ENCODE measurements at places on chromosomes 4 and X.

DNA sequence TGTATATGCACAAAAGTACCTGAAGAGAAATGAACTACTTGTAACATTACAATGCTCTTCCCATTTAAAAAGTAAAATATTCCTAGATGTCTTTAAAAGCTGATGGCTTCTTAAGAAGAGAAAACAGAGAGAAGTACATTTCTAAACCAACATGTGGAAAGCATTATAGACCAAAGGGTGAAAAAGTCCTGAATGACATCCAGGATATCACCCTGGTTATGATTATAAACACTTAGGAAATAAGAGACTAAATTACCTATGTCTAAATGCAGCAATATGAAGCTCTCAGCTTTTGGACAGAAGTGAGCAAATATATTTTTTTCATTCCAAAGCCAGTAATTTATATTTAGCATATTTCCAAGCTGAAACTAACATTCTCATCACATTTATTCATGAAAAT lies 21.7 kb upstream of the EGFL6 start:
- DNase-seq: no peak

DNA sequence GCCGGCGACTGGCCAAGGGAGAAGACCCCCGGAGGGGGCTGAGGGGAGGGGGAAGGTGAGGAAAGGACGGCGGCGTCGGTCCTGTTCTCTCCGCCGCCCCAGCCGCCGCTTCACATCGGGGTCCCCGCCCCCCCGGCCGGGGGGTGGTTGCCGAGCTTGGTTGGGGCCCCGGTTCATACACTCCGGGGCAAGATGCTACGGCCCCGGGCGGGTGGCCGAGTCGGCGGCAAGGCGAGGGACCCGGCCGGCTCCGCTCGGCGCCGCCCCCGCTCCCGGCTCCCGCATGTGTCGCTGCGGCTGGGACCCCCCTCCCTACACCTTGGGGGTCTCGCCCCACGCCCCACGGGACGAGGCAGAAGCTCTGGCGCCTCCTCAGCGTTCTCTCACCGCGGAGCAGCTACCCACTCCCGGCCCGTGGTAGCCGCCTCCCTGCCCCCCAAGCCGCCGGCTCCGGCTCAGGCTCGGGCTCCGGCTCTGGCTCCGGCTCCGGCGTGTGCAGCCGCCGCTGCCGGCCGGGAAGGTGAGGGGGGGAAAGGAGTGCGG lies 461 bp downstream of the FBXW7 start:
- no peak for DNase-seq

DNA sequence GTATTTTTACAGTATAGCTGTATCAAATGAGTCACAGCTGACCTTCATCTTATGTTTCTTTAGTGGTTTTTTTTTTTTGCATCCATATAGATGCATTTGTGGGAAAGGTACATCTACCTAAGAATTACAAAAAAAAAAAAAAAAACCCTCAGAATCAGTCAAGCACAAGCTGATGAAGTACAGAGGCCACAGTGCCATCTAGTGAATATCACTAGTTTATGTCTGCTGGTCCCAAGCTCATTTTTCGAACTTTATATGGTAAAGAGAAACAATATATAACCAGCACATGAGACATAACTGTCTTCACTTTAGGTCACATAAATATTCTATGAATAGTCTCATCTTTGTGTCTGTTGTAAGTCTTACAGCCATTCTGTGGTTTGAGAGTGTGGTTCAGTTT lies 220.1 kb downstream of the DLG3 start:
- no peak for DNase-seq

- DNase-seq: no peak
Observed at GRCh38 chrX:1528186-1528883, 8.7 kb downstream of the P2RY8 start.

DNA sequence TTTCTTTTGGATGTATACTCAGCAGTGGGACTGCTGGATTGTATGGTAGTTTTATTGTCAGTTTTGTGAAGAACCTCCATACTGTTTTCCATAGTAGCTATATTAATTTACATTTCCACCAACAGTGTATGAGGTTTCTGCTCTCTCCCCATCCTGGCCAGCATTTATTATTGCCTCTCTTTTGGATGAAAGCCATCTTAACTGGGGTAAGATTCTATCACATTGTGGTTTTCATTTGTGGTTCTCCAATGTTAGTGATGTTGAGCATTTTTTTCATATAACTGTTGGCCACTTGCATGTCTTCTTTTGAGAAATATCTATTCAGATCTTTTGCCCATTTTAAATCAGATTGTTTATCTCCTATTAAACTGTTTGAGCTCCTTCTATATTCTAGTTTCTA lies 27.6 kb downstream of the QRFPR start:
- no peak for DNase-seq

DNA sequence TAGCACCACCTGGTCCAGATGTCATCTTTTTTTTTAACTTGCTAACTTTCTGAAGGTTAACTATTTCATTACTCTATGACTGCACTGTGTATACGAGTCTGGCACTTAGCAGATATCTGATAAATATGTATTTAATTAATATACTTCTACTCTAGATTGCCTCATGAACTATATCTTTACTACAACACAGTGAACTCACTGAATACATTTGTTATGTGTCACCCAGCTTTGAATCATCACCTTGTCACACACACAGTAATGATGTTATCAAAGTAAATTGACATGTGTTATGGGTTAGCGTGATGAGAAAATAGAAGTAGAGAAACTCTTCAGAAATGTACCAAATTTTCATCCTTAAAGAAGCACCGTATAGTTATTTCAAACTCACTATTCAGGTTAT lies 419.3 kb upstream of the ADGRL3 start:
- no peak for DNase-seq

GRCh38 chr4:42642101-42642797 lies 14.7 kb downstream of the ATP8A1 start:
- DNase-seq: no peak

GRCh38 chr4:147842573-147842972 lies 110.7 kb downstream of the ARHGAP10 start:
- no peak for DNase-seq

DNA sequence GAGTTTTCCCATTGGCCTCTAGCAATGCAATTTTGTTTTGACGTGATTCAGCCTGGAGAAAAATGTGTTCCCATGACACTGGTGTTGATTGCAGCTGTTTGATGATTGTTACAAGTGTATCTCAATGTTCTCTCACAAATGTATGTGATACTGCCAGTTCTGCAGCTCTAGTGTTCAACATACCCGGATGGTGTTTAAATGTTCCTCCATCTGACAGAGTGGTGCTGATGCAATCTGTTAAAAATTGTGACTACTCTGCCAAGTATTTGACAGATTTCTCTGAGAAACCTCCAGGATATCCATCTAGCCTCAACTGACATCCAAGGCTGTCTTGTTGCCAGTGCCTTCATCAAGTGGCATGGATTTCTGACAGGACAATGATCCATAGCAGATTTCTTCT lies 657.2 kb upstream of the DIAPH2 start:
- no peak for DNase-seq

- no peak for DNase-seq
Observed at GRCh38 chr4:16104520-16104919, 20.7 kb upstream of the PROM1 start.
